ENCODE measurements at places on chromosomes 4 and X.

DNA sequence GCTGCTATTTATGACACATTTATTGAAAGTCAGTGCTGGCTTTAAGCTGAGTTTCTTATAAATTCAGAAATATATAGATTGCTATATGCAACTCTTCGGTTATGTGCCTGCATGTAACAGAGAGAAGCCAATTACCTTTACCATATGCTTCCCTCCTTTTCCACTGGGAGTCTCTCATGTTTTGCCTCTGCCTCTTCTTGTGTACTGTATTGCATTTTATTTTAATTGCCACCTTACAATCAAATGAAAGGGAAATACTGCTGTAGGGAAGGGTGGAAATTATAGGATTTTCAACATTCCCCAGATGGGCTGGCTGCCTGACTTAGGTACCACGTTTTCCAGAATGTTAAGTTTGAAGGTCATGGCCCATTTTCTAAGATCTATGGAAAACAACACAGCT, 655.4 kb upstream of the SLIT2 start:
- no peak for DNase-seq

GRCh38 chr4:146004730-146005129, 66.1 kb upstream of the ZNF827 start:
- DNase-seq = no peak

DNA sequence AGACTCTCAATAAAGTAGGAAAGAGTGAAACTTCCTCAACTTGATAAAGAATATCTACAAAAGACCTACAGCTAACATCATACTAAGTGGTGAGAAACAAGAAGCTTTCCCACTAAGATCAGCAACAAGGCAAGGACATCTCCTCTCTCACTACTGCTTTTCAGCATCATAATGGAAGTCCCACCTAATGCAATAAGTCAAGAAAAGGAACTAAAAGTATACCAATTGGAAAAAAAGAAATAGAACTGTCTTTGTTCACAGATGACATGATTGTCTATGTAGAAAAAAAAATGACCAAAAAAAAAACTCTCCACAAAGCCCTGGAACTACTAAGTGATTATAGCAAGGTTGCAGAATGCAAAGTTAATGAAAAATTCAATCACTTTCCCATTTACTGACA, 25.1 kb upstream of the SH3RF1 start:
- DNase-seq = no peak

DNA sequence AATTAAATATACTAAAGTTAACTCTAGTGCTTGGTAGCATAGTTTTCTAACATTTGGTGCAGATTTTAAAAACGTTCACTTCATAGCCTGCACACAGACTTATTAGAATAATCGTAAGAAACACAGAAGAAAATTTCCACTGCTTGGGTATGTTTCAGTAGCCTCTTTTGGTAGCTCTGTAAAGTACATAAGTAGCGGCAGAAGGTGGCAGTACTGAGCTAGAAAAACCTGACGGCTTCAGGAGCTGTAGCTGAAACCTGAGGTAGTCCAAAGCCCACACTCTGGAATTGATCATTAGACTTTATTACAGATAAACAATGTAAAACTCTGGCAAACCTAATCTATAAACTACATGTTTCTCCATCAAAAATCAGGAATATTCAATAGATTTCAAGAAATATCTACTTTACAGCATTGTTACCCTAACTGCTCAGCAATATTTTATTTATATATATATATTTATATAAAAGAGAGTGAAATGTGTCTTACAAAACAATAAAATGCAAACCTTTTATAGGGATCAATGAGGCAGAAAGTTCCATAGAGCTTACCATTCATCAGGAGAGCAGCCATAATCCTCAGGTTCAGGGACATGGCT, 88.2 kb downstream of the ATP8A1 start:
- peak; percentile 15 for DNase-seq

DNA sequence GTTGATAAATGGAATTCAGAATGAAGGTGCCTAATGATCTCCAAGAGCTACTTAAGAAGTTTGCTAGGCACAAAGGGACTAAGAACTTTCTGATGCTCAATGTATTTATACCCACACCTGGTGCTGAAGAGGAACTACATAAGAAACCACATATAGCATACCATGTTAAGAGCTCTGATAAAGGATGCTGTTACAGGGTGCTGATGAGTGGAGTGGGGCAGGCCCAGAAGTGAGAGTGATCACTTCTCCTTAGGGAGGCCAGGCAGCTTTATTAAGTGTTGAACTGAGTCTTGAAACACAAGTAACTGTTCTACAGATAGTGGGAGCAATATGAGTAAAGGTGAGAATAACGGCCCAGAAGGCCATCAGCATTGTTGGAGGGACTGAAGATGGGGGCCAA, 68.3 kb upstream of the CHRDL1 start:
- no peak for DNase-seq

DNA sequence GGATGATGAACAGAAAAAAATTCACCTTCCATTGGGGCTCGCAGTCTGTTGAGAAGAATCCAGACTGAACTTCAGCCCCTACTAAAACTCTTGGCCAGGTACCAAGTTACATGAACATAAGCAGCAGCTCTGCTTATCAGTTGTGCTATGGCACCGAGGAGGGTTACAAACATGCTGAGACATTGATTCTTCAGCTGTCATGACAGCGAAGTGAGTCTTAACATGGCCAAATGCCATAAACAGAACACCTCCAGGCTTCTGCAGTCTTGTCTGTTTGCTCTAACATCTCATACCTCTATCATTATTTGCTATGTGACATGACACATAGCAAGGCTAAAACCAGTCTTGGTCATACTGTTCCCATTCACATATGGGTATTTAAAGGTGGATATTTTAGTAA, 521.5 kb downstream of the GRID2 start:
- DNase-seq = no peak

DNA sequence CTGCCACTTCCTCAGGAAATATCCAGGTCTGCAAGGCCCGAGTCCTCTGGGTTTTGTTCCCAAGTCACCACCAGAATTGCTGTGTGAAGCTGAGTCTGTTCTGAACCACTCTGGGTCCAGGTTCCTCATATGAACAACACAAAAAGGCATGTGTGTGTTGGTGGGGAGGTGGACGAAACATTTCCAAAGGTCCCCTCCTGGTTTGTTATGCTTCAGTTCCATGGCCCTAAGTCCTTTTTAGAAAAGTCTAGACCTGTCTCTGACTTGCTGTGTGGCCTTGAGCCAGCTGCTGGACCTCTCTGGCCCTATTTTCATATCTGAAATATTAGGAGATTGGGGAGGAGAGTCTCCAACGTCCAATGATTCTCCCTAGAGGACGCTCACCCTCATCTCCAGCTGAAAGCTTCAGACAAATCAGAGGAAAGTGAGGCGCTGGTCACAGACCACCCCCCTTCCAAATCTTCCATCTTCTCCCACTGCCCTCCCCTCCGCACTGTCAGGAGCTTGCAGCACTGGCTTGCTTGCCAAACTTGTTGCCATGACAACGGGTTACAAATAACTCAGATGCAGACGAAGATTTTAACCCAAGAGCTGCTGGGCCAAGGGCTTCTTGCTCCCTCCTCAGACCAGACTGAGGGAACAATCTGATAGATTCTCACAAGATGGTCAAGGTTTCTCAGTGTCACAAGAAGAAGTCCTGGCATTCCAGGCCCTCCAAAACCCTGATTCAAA, 64.5 kb downstream of the SMC1A start:
- DNase-seq = no peak

DNA sequence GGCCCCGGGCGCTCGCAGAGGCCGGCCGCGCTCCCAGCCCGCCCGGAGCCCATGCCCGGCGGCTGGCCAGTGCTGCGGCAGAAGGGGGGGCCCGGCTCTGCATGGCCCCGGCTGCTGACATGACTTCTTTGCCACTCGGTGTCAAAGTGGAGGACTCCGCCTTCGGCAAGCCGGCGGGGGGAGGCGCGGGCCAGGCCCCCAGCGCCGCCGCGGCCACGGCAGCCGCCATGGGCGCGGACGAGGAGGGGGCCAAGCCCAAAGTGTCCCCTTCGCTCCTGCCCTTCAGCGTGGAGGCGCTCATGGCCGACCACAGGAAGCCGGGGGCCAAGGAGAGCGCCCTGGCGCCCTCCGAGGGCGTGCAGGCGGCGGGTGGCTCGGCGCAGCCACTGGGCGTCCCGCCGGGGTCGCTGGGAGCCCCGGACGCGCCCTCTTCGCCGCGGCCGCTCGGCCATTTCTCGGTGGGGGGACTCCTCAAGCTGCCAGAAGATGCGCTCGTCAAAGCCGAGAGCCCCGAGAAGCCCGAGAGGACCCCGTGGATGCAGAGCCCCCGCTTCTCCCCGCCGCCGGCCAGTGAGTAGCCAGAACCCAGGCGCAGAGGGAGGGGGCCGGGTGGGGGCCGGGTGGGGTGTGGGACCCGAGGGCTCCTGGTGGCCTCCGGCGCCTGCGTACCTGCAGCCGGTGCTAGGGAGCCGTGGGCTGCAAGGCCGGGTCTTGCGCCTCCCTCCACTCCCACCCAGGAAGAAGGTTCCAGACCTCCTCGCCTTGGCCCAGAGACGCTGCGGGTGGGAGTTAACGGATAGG, 534 bp downstream of the MSX1 start:
- no peak for DNase-seq

- no peak for DNase-seq
Measured at GRCh38 chrX:101602077-101602476, 15.7 kb downstream of the ARMCX6 start.

GRCh38 chr4:2087170-2087569, 28.0 kb downstream of the NAT8L start:
- no peak for DNase-seq

DNA sequence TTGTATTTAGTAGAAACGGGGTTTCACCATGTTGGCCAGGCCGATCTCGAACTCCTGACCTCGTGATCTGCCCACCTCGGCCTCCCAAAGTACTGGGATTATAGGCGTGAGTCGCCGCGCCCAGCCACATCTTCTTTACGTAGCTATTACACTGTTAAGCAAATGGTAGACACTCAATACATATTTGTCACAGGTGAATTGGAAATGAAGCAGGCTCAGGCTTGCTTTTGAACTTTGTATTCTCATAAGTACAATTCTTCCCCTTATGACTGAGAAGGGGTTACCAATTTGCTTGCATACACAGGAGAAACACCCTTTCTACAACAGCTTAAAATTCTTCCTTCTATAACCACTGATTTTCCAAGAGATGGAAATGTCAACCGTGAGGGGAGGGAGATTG, 787 bp upstream of the SRPX2 start:
- DNase-seq = no peak

- no peak for DNase-seq
Measured at GRCh38 chr4:6324999-6325787, 55.5 kb downstream of the WFS1 start.

DNA sequence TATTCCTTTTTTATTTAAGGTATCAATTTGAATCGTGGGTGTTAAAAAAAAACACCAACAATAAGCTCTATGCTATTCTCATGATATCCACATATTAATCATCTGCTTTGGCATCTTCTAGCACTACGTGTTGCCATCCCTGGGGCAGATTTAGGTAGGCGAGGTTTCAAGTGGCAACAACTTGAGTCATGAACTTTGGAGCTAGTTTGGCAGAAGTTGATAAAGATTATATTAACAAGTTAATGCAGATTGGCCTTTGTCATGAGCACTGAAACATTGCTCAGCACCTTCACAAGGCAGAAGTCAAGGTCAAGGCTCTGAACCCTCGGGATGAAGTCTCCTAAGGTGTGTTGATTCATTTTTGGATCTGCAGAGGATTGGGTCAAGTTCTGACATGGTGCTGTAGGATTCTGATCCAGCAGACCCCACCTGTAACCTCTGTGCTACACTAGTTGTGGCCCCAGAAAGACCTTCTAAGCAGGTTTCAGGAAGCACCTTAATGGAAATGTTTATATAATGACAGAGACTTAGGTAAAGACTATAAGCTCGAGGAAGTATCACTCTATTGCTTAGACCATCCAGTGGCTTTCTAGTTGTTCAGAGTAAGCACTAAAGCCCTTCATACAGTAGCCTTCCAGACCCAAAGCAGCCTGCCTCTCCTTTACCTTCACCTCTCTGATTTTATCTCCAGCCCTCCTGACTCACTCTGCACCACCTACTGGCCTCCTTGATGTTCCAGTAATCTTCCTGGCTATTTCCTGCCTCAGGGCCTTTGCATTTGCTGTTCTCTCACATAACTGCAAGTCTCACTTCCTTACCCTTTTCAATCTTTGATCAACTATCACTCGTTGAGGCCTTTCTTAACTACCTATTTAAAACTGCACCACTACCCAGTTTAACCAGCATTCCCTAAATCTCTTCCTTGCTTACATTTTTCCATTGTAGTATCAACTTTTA, 117.0 kb upstream of the SLC4A4 start:
- no peak for DNase-seq

- no peak for DNase-seq
Measured at GRCh38 chr4:7007142-7007907, 35.8 kb upstream of the TADA2B start.

DNA sequence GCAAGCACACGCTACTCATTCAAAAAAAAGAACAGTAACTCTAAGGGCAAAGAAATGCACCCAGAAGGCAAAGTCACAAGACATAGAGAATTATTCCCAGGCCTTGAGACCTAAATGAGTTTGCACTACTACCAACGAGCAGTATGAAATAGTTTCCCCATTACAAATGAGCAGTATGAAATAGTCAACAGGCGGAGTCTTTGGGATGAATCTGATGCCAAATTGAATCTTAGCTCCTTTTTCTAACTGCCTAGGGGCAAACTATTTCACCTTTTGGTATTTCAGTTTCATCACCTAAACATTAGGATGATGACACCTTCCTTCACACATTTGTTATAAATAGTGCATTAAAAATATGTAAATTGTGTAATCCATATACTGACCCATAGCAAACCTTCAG, 213.0 kb upstream of the FAT4 start:
- no peak for DNase-seq

- DNase-seq = no peak
Measured at GRCh38 chr4:185912779-185913178, 100.8 kb upstream of the SORBS2 start.

- DNase-seq = no peak
Measured at GRCh38 chrX:39936886-39937770, 160.6 kb downstream of the BCOR start.

GRCh38 chr4:138790706-138791340, 224.8 kb upstream of the NOCT start:
- no peak for DNase-seq

GRCh38 chr4:47374477-47374876, 89.0 kb downstream of the COMMD8 start:
- no peak for DNase-seq

DNA sequence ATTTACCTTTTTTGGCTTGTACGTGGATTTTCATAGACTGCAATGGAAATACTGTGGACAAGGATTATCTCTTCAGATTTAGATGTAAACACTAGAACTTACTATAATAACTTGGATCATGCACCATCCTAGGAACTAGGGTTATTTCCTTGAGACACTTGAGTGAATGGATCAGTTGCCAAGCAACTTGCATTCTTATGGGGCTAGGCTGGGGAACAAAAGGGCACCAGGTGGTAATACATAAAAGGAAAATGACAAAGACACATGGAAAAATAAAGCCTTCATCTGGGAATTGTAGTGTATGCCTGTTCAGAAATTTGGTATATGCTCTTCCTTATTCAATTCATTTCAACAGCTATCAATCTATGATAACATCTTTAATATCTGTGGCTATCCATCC, 247.1 kb downstream of the SPRY1 start:
- no peak for DNase-seq

GRCh38 chr4:21768349-21769310, 179.9 kb downstream of the KCNIP4 start:
- DNase-seq = no peak

Data from stimulated activated CD8-positive, alpha-beta memory T cell treated with anti-CD3 and anti-CD28 coated beads, Interleukin-7, amount 100 ng/mL, for 1 hour (primary cell).